ENCODE measurements at places on chromosomes 3 and 15. TPM values are rescaled to one million over a fixed set of nuclear protein-coding genes. Genes with fewer than 3 reads are reported as not detected.

Gene CMC1
- 13.2 TPM for total RNA-seq

Gene PDCD7
- 12.7 TPM for total RNA-seq

Gene TRAIP
- 5.9 TPM for total RNA-seq

Gene SLC51B
- not detected for total RNA-seq

Gene DGKG
- total RNA-seq = 20.6 TPM

Gene PGBD4
- total RNA-seq = 4.0 TPM
